Cardiac fibroblast (primary cell): ENCODE measurements at places on chromosomes 6 and 20.

DNA sequence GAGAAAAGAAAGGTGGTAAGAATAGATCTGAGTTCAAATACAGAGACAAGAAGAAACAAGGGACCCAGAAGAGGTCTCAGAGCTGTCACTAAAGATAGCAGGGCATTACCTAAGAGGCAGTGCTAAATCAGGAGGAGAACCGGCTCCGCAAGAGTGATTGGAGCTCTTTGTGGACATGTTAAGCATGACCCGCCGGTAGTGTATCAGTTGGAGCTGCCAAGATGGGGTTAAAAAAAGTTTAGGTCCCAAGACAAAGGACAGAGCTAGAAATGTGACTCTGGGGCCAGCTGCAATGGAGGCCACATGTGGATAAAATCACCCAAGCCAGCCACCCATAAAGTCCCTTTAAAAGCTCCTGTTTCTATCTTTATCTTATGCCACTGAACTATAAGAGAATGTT is 93.4 kb downstream of the MBOAT1 start:
- DNase-seq = no peak

DNA sequence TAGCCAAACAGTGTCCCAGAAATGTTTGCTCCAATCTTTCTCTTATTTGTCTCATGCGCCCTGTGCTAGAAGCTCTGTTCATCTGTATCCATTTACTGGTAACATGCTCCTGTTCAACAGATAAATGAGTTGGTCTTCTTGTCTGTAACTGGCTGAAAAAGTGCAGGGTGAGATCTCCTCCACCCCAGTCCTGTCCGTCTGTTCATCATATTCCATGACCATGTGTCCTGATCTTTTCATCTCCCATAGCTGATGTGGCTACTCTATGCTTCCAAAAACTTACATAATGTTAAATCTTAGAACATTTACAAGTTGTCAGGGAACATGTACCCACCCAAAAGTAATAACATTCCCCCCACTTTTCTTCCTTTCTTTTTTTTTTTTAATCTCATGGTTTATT is 31.8 kb upstream of the DSE start:
- DNase-seq = no peak

DNA sequence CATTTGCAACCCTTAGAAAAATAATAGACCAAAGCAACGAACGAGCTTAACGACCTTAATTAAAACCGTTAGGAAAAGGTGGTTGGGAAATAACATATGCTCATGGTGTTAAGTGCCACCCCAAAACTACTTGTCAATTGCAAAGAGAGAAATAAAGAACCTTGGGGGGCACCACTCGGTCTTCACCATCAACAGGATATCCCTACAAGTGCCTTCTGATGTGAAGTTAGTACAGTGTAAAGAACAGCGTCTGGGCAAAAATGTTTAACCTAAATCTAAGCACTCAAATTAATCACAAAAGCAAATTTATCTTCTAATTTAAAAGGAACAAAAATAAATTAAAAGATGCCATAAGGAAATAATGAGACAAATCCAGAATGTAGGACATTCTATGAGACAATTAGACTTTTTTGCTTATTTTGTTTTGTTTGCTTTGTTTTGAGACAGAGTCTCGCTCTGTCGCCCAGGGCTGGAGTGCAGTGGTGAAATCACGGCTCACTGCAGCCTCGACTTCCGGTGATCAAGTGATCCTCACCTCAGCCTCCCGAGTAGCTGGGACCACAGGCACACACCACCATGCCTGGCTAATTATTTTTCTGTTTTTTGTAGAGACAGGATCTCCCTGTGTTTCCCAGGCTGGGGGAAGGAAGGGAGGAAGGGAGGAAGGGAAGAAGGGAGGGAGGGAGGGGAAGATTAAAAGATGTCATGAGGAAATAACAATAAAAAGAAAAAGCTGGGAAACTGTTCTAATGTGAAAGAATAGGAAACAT is 41.3 kb upstream of the BTN3A2 start:
- DNase-seq = no peak

- no peak for DNase-seq
Observed at GRCh38 chr6:149013586-149014344, 266.9 kb downstream of the UST start.

GRCh38 chr6:150981095-150981494 is 115.6 kb downstream of the MTHFD1L start:
- DNase-seq = no peak

GRCh38 chr20:9392892-9393857 is 121.2 kb upstream of the LAMP5 start:
- DNase-seq = peak; percentile 72

- no peak for DNase-seq
Observed at GRCh38 chr20:33963751-33964150, 30.0 kb upstream of the RALY start.

- DNase-seq = peak; percentile 75
Observed at GRCh38 chr6:139373154-139373927, 1.1 kb downstream of the CITED2 start.

DNA sequence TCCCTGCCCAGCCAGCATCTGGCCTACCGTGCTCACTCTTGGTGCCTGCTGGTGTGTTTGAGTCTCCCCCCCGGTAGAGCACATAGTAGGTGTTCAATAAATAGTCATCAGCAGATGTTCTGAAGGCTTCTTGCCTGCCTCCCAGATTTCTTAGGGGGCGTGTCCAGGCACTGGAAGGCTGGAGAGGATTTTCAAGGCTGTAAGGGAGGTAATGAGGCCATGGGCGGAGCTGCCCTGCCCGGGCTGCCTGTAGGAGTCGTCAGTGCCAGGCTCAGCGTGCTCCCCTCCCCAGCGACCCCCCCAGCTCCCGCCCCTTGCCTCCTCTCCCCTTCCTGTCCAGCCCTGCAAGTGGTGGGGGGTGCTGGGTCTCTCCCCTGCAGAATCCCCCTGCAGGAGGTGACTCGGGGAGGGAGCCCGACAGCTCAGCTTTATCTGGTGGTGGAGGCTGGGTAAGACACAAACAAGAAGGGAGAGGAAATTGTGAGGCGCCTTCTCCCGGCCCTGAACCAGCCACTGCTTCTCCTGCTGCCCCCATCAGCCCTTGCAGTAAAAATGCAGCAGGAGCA is 55.9 kb downstream of the BCAS4 start:
- no peak for DNase-seq

DNA sequence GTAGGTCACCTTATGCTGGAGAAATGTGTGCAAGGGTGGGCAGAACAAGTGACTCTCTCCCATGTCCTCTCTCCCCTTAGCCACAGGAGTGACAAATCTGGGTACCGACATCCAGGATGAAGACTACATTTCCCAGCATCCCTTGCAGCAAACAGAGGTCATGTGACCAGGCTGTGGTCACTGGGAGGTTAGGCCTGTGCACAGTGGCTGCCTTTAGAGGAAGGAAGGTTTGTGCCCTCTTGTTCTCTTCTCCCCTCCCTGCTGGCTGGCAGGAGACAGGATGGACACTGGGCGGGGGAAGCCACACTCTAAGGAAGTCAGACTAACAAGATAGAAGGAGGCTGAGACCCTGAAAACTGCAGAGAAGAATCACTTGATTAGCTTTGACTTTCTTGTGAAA is 360.2 kb downstream of the PREX1 start:
- DNase-seq = no peak

DNA sequence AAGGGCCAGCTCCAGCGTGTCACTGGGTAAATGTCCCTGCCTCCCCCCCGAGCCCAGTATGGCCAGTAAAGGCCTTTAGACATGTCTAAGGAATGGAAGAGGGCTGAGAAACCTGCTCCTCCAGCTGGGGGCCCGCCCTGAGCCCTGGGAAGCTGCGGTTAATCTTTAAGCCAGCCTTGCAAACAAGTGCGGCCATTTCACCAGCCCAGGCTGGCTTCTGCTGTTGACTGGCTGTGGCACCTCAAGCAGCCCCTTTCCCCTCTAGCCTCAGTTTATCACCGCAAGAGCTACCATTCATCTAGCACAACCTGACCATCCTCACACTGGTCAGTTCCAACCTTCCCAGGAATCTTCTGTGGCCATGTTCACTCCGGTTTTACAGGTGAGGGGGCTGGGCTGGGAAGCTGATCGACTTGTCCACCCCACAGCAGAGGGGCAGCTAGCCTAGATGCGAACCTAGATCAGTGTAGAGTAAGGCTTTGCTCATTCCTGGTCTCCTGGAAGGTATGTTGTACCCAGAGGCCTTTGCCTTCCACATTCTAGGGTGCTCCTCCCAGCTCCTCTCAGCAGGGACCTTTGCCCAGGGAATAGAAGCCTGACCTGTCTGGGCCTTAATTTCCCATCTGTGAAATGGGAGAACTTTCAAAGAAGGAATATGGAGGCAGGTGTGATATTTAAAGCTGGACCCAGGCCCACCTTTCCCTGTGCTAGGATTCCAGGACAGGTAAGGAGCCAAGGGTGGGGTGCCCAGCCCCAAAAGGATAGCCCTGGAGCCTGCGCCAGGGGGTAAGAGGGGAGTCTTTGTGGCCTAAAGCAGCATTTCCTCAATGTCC is 1.2 kb upstream of the SRC start:
- no peak for DNase-seq

GRCh38 chr6:39884696-39885095 is 49.6 kb downstream of the MOCS1 start:
- DNase-seq = peak; percentile 42

DNA sequence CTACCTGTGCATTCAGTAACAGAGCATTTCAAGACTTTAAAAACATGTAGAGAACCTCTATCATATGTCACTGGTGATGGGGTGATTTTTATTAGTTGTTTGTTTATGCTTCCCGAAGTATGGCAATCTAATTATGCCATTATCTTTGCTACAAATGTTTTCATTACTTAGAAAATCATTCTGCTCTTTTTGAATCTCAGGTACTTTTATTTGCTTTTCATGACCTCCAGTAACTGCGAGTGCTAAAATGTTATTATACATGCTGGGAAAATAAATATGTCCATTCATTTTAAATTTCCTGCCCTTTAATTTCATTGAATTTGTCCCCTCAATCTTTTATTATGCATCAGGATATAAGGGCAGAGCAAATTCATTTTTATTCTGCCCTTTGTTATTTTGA is 515.7 kb downstream of the NKAIN2 start:
- no peak for DNase-seq

DNA sequence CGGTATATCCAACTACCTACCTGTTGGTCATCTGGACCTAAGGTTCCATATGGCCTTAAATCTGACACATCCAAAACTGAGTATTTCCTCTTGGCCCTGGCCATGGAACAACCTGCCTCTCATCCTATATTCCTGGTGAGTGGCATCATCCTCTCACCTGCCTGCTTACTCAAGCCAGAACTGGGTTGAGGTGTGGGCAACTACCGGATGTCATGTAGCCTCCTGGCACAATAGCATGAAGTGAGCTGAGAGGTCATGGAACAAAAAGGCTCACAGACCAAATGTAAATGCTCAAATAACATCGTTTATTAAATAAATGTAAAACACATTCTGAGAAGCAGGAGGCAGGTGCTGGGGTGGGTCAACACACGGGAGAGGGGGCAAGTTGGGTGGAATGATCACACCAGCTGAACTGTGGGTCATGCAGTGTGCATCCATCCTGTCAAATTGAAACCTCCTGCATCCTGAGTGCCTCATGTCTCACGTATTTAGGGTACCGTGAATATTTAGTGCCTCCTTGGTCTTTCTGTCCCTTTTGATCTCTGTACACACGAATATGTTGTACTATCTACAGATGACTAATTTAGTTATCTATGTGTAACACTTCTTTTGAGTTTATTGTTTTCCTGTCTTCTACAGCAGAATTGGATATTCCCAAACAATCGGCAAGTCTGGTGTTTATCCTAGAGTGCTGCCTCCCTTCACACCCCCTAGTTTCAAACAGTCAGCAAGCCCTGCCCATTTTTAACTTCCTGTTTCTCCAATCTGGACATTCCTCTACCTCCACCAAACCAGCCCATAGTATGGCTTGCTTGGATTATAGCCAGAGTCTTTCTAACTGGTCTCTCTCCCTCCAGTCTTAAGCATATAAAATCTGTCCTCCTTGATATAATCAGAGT is 7.9 kb upstream of the POU5F1 start:
- DNase-seq = peak; percentile 28

DNA sequence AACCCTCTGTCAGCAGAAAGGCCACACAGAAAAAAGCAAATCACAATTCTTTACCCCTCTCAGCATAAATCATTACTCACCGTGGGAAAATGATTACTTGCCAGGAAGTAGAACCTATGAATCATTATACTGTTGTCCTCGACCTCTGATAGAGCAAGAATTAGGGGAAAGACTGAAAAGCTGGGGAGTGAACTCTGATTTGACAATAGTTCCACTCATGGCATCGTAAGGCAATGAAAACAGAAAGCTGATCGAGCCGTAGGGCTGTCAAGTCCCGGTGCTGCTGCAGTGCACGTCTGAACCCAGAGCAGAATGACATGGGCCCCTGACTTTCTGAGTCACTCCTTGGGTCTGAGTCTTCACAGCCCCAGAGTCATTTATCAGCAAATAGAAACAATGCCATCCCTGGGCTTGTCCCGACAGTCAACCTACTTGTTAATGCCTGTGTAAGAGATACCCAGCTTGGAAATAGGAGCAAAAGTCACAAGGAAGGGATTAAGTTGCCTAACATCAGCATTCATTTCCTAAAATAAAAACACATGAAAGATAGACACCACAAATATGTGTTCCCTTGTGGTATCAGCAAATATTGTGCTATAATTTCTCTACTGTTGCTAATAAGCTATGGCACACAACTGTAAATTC is 224.8 kb upstream of the MARCKS start:
- DNase-seq = peak; percentile 91

DNA sequence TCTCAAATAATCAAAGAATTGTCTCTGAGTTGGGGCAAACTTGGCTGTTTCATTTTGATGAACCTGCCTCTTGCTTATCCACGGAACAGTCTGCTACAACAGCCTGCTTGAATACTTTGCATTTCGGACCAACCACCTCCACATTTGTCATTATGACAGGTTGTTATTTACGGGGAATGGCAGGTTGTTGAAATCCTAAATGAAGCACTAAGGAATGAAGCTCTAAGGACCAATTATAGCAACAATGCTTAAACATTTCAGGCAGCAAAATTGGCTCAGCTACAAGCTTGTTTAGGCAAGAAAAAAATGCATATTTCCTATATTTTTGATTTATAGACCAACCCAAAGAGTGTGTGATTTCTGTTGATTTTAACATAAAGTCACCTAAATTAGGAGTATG is 84.5 kb downstream of the MAP3K7 start:
- DNase-seq = no peak

GRCh38 chr6:74066168-74066871 is 370.3 kb downstream of the CD109 start:
- peak; percentile 70 for DNase-seq

GRCh38 chr6:122845916-122846612 is 57.0 kb downstream of the SMPDL3A start:
- DNase-seq = peak; percentile 40

DNA sequence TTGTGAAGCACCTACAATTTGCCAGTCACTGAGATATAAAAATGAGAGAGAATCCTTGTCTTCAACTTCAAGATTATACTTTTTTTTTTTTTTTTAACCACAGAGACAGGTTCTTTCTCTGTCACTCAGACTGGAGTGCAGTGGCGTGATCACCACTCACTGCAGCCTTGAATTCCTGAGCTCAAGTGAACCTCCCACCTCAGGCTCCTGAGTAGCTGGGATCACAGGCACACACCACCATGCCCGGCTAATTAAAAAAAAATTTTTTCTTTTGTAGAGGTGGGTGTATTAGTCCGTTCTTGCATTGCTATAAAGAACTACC is 51.6 kb upstream of the PMEPA1 start:
- DNase-seq = no peak
